ENCODE measurements at places on chromosomes 5 and 9. TPM values are rescaled to one million over a fixed set of nuclear protein-coding genes. Genes with fewer than 3 reads are reported as not detected.

DNA sequence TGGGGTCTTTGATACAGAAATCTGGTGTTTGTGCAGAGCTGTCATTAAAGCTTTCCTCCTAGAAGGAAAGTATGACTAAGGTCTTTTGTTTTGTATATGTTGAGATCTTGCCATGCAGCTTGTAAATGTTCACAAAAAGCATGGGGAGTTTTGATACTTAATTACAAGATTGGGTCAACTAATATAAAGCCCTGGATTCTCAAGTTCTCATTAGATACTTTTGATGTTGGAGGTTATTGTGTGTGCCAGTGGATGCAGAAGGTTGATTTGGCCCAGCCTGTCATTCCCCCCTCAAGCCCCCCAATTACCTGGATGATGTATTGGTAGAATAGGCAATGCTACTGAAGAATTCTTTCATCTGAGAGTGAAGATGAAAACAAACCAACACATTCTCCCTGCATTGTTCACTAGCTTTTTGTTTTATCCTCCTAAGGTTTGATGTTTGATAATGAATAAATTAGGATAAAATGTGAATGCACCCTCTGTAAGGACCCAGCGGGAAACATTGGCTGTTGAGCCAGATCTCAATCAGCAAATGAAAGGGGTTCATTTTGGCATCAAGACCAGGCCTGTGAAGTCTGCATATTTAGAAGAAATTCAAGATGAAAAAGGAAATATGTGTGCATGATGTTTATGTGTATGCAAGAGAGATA is 61.9 kb upstream of the ADAMTS19 start:
- DNase-seq = no peak
- no peaks in the 10 kb centered on the region for H3K36me3 ChIP-seq
- no peak overlapping the region for H3K27ac ChIP-seq
- no peaks in the 10 kb centered on the region for H3K27me3 ChIP-seq
- H3K4me1 ChIP-seq = no peaks in the 10 kb centered on the region

The PCDHB9 gene
- total RNA-seq = not detected

DNA sequence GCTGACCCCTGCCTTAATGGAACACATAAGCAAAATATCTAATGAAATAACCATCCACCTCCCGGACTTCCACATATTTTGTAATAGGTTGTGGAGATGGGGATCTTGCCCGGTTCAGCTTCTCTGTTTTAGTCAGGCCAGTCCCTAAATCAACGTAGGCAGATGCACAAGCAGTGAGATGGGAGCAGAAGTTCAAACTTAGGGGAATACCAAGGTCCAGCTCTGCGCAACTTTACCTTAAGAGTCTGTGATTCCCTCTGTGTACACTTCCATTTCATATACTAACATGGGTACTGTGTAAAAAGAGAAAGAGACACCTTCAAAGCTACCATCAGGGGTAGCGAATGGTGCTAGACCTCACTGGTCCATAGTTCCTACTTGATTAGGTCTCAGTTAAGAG is 110.9 kb downstream of the NTRK2 start:
- H3K27ac ChIP-seq = no peak overlapping the region
- no peak overlapping the region for H3K4me3 ChIP-seq
- no peaks in the 10 kb centered on the region for H3K36me3 ChIP-seq
- DNase-seq = no peak
- H3K4me1 ChIP-seq = no peaks in the 10 kb centered on the region

- H3K36me3 ChIP-seq = no peaks in the 10 kb centered on the region
- H3K27me3 ChIP-seq = no peaks in the 10 kb centered on the region
- H3K4me3 ChIP-seq = no peak overlapping the region
- no peak overlapping the region for H3K27ac ChIP-seq
These were observed 629.2 kb downstream of the BNC2 start for GRCh38 chr9:16241231-16241630.

DNA sequence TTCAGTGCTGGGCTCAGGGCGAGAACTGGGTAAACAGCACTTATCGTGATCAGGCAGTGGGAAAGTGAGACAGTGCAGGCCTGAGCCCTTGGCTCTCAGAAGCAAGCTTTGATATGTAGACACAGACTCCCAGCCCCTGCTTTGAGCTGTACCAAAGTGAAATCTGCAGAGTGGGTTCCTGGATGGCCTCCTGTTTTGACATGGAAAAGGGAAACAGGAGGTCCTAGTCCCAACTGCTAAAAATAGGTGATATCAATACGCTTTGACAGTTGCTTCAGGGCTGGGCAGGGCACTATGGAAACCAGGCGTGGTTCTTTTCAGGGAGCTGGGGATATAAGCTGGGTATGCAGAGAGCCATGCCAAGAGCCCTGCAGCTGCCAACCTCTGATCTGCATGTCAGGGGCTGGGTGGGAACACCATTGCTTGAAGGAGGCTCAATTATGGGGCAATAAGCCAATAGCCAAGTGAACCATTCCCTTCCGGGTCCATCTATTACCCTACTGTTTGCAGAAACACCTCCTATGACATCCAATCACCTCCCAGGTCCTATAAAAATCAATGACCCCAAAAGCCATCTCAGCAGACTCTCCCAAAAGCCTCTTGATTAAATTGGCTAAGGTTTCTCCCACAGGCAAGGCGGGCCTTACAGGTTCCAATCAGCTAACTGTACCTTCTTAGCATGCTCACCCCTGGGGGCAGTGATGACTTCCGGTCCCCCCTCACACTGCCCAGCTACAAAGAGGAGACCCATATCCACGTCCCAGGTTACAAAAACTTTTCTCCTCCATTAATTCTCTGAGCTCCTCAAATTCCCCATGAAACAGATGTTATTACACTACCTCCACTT is 45.8 kb downstream of the EPB41L4B start:
- peaks cover 2% of the 10 kb centered on the region for H3K27me3 ChIP-seq
- no peaks in the 10 kb centered on the region for H3K4me1 ChIP-seq

The CCNJL gene
- not detected for total RNA-seq

GRCh38 chr9:106143781-106144180 is 449.4 kb downstream of the TMEM38B start:
- H3K27me3 ChIP-seq = no peaks in the 10 kb centered on the region
- DNase-seq = no peak
- H3K4me1 ChIP-seq = no peaks in the 10 kb centered on the region

DNA sequence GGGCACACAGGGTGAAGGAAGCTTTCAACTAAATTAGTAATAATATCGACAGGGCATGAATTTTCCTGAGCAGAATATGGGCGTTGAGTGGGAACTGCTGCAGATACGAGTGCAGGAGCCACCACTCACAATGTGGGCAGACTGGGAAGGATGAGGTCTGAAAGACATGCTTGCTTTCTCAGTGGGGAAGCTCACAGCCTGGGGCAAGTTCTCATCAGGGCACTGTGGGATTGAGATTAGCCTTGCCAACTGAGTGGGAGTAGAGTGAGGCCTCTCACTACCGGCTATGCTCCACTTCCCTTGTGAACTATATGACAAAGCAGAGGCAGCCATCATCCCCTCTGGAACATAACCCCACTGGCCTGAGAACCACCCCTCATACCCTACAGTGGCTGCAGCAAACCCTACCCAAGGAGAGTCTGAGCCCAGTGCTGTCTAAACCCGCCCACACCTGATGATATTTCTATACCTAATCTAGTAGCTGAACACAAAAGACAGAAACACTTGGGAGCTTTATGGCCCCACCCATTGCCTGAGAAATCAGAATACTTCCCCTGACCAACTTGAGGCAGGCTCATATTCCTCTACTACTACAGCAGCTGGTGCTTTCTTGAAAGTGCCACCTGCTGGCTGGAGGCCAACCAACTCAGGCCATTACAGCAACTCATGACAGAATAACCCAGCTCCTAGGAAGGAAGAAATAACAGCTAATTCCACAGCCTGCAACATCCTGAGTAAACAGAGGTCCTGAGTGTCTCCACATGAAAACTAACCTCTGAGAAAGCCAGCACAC is 173.7 kb upstream of the SPEF2 start:
- H3K27ac ChIP-seq = no peak overlapping the region
- H3K4me1 ChIP-seq = no peaks in the 10 kb centered on the region
- no peak for DNase-seq

- H3K27ac ChIP-seq = no peak overlapping the region
- no peak for DNase-seq
- H3K4me3 ChIP-seq = no peak overlapping the region
- H3K36me3 ChIP-seq = no peaks in the 10 kb centered on the region
- H3K27me3 ChIP-seq = no peaks in the 10 kb centered on the region
- no peaks in the 10 kb centered on the region for H3K4me1 ChIP-seq
These were observed 536.5 kb upstream of the ZNF462 start for GRCh38 chr9:106326493-106326892.

DNA sequence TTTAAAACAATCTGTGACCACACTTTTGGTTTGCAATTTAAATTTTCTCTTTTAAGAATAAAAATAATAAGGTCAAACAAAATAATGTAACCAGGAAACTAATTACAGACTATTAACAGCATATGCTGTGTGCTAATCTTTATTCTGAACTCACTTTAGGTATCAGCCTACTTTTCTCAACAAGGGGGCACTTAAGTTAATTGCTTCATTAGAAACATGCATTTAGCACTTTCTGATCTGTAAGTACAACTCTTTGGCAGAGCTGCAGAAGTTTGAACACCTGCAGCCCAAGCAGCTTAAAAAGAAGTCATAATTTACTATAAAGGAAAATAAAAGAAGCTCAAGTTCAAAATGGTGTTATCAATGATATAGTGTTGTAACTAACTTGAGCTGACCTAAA is 21.7 kb downstream of the XRCC4 start:
- H3K36me3 ChIP-seq = no peaks in the 10 kb centered on the region
- no peak overlapping the region for H3K4me3 ChIP-seq
- H3K4me1 ChIP-seq = no peaks in the 10 kb centered on the region
- H3K27me3 ChIP-seq = no peaks in the 10 kb centered on the region

DNA sequence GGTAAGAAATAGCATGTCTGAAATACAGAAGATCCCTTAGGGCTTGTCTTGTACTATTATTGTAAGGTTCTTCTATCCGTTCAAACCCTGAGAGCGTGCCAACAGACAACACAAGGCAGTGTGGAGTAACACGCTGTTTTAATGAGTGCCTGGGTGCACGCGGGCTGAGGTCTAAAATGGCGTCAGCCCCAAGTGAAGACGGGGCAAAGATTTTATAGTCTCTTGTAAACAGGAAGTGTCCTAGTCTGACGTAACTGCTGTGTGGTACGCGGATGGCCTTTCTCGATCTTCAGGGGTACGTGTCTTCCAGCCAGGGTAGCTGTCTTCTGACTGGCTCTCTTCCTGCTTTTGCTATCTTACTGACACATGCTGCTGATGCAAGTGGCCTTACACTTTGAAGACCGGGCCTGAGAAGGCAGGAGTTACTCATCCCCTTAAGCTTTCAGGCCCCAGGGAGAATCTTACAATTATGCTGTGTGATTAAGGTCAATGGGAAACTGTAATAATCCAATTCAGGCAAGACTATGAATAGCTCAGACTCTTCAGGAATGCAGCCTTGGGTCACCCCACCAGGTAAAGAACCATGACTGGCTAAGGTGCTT is 1812.0 kb upstream of the CDH9 start:
- H3K27me3 ChIP-seq = no peaks in the 10 kb centered on the region
- H3K4me1 ChIP-seq = no peaks in the 10 kb centered on the region
- no peak overlapping the region for H3K27ac ChIP-seq
- no peak overlapping the region for H3K4me3 ChIP-seq
- no peak for DNase-seq
- H3K36me3 ChIP-seq = no peaks in the 10 kb centered on the region

GRCh38 chr9:130659699-130660248 is 4.6 kb upstream of the PRDM12 start:
- H3K27ac ChIP-seq = no peak overlapping the region
- no peaks in the 10 kb centered on the region for H3K36me3 ChIP-seq
- H3K27me3 ChIP-seq = peaks cover 67% of the 10 kb centered on the region
- H3K4me1 ChIP-seq = peaks cover 47% of the 10 kb centered on the region
- no peak for DNase-seq
- no peak overlapping the region for H3K4me3 ChIP-seq

The OLFML2A gene
- total RNA-seq = not detected

DNA sequence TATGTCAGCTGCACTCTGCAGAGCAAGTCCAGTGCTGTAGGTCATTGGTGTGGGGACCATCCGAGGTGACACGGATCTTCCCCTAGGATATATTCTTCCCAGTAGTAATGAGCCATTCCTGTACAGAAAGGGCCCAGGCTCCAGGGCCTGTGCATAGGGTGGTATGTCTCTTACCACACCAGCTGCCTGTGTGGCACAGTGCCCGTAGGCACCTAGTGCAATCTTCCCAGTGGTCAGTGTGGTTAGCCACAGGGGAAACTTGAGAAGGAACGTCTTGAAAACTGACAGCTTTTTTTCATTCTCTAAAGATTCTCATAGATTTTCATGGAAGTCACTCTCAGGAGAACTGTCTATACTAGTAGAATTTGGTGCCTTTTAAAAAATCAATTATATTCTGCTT is 39.8 kb downstream of the CYSTM1 start:
- DNase-seq = no peak
- H3K4me3 ChIP-seq = no peak overlapping the region
- H3K36me3 ChIP-seq = no peaks in the 10 kb centered on the region
- H3K4me1 ChIP-seq = no peaks in the 10 kb centered on the region
- H3K27me3 ChIP-seq = no peaks in the 10 kb centered on the region
- no peak overlapping the region for H3K27ac ChIP-seq

DNA sequence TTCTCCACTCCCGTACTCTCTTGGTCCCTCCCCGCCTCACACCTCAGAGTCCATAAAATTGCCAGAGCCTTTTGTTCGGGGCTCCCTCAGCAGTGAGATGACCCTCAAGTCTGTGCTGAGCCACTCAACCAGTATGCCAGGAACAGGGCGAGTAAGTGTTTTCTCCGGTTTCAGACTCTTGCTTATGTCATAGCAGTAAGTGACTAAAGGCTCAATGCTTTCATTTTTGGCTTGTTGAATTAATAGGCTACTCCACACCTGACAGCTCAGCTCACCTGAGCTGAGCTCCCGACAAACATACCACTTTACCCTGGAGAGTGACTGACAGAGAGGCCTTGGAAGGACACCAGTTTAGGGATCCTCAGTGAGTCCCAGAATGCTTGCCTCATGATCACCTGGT is 30.5 kb downstream of the PCSK1 start:
- H3K4me1 ChIP-seq = no peaks in the 10 kb centered on the region
- no peaks in the 10 kb centered on the region for H3K27me3 ChIP-seq
- H3K4me3 ChIP-seq = no peak overlapping the region
- no peak overlapping the region for H3K27ac ChIP-seq
- H3K36me3 ChIP-seq = no peaks in the 10 kb centered on the region
- no peak for DNase-seq

DNA sequence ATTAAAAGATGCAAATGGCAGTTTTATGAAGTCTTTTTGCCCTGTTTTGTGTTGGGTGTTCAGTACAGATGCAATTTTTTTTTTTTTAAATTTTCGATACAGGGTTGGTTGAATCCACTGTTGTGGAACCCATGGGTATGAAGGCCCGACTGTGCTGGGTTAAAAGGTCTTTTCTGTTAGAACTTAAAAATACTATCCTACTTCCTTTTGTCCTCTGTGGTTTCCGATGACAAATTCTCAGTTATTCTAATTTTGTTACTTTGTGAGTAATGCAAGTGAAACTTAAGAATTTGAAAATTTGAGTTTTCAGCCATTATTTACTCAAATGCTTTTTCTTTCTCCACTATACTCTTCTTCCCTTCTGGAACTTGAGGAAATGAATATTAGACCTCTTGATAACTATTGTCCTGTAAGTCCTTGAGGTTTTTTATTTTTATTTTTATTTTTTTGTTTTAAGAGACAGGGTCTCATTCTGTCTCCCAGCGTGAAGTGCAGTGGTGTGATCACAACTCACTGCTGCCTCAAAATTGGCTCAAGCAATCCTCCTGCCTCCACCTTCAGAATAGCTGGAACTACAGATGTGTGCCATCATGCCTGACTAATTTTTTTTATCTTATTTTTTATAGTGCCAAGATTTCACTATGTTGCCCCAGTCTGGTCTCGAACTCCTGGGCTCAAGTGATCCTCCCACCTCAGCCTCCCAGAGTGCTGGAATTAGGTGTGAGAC is 67.5 kb downstream of the ZCCHC7 start:
- no peak overlapping the region for H3K4me3 ChIP-seq
- no peak overlapping the region for H3K27ac ChIP-seq
- peaks cover 9% of the 10 kb centered on the region for H3K4me1 ChIP-seq
- no peak for DNase-seq
- peaks cover 12% of the 10 kb centered on the region for H3K36me3 ChIP-seq

Measured in CD4-positive, alpha-beta T cell (primary cell).